Islet precursor cell (in vitro differentiated cells): ENCODE measurements at places on chromosomes 6 and 20.

GRCh38 chr6:150667359-150667758 is 67.7 kb downstream of the PLEKHG1 start:
- no peak for DNase-seq

GRCh38 chr6:68640491-68640835 is 5.4 kb downstream of the ADGRB3 start:
- DNase-seq = no peak

GRCh38 chr6:104596091-104596490 is 263.6 kb downstream of the HACE1 start:
- no peak for DNase-seq

DNA sequence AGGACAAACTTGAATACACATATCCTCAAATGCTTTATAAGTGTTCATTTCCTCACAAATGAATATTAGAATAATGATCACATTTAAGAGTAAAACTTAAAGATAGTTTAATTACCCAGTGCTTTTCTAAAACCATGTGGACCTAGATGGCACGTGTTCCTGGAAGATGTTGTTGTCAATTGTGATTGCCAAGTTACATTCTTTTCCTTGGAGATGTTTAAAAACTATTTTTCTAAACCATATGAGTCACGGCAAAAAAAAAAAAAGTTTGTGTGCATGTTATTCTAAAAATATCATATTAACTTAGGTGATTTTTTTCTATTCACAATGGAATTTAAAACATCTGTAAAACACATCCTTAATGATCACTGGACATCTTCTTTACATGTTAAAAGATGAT is 51.1 kb downstream of the RCAN2 start:
- no peak for DNase-seq

- no peak for DNase-seq
Measured at GRCh38 chr6:139336488-139336887, 38.0 kb downstream of the CITED2 start.

GRCh38 chr20:13677241-13677640 is 38.5 kb upstream of the TASP1 start:
- no peak for DNase-seq

- no peak for DNase-seq
Measured at GRCh38 chr20:35837577-35838195, 65.9 kb downstream of the PHF20 start.

DNA sequence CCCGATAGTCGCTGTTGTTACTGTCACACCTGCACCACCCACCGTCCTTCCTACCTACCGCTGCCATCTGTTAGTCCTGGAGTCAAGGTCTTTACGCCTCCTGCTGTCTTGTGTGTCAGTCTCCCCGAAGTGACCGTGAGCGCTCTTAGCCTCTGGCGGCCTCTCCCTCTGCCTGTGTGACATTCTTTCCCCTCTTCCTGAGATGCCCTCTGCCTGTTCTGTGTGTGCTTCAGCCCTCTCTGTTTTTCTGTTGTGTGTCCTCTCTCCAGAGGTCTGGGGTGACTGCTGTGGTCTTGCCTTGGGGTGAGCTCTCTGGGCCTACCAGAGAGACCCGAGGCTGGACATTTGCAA is 54.9 kb downstream of the TCP11 start:
- DNase-seq = peak; percentile 45

- peak; percentile 52 for DNase-seq
Measured at GRCh38 chr20:33273117-33273851, 9.7 kb upstream of the BPIFB1 start.

- DNase-seq = no peak
Measured at GRCh38 chr6:123592426-123592825, 44.3 kb downstream of the TRDN start.

GRCh38 chr6:30882759-30883684 is 1.3 kb upstream of the DDR1 start:
- DNase-seq = peak; percentile 95

DNA sequence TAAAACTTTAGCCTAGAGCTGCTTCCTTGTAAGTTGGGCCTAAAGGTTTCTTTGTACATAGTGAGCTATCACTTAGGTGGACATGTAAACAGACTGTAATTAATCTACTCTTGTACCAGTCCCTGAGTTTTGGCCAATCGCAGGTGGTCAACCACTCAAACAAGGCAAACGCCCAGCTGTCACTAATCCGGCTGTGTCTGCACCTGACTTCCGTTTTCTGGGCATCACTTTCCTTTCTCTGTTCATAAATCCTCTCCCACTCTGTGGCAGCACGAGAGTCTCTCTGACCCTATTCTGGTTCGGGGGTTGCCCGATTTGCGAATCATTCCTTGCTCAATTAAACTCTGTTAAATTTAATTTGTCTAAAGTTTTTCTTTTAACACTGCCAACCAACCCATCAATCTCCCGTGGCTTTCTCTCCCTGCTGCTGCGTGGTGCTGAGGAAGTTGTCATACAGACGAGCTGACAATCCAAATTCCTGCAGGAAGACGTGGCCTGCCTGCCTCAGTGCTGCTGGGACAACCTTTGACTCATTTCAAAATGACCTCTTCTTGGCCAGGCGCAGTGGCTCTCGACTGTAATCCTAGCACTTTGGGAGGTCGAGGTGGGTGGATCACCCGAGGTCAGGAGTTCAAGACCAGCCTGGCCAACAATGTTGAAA is 206.3 kb downstream of the QKI start:
- peak; percentile 27 for DNase-seq

- DNase-seq = peak; percentile 66
Measured at GRCh38 chr6:293193-294174, 1.2 kb downstream of the DUSP22 start.

GRCh38 chr20:47487175-47487917 is 14.3 kb upstream of the NCOA3 start:
- DNase-seq = no peak

DNA sequence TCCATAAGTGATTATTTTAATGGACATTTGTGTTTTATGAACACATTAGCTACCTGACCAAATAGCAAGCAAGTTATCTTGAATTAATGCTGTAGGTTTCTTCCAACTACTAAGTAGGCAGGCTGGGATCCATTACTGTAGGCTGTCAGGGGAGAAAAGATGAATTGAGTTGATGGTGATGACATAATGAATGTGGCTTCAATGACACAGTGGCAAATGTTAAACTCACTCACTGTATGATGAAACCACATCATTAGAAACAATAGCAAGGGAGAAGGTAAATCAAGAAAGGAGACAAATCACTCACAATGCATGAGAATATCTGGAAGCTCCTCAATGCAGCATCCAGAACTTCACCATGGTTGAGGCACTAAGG is 529.7 kb upstream of the CITED2 start:
- DNase-seq = no peak

DNA sequence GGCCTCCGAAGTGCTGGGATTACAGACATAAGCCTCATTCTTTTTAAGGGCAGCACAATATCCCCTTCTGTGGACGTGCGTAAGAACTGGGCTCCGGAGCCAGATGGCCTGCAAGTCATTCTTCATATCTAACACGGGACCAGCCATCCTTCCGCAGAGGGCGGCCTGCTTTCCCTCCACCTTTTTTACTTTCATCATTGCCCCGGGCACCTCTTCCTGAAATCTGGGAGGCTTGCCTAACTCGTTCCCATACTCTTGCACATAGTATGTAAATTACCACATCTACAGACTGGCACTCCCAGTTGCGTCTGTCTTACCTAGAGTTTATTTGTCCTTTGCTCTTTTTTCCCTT is 29.9 kb upstream of the SLC23A2 start:
- DNase-seq = peak; percentile 86

DNA sequence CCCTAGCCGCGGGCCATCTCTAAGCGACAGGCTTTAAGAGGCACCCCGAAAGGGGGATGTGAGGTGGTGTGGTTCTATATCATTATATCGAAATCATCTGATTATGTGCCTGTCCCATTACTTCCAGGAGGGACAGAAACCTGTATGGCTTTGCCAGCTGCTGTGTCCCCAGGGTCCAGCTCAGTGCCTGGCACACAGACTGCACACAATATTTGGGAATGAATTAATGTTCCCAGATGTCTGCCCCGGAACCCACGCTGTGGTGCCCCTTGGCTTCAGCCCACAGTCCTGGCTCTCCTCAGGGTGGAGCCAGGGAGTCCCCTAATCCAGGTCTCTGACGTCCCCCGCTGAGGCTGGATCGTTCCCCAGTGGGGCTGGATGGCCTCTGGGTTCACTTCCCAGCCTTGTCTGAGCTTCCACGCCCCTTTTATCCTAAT is 8.9 kb upstream of the AHCY start:
- no peak for DNase-seq

DNA sequence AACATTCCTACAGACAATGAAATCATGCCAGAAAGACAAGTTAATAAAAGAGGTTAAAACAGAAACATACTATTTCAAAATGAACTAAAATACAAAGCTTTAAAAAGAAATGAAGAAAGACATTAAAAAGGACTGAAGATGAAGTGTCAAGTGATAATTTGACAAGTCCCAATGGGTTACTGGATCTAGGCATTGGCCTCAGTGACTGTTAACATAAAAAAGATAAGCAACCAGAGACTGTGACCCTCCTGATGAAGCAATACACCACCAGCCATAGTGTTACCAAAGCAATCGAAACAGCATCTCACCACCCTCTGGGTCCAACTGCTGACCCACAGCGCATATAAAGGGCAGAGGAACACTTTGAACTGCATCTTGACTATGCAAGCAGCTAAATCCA is 130.3 kb downstream of the FIG4 start:
- DNase-seq = no peak

- no peak for DNase-seq
Measured at GRCh38 chr6:34445313-34445860, 19.5 kb upstream of the RPS10 start.

- DNase-seq = no peak
Measured at GRCh38 chr6:168433898-168434297, 7.1 kb upstream of the SMOC2 start.

- DNase-seq = no peak
Measured at GRCh38 chr6:46137387-46137786, 7.6 kb downstream of the ENPP4 start.

- no peak for DNase-seq
Measured at GRCh38 chr20:41649489-41649888, 31.3 kb upstream of the CHD6 start.

- no peak for DNase-seq
Measured at GRCh38 chr6:148497717-148498116, 155.1 kb downstream of the SASH1 start.

DNA sequence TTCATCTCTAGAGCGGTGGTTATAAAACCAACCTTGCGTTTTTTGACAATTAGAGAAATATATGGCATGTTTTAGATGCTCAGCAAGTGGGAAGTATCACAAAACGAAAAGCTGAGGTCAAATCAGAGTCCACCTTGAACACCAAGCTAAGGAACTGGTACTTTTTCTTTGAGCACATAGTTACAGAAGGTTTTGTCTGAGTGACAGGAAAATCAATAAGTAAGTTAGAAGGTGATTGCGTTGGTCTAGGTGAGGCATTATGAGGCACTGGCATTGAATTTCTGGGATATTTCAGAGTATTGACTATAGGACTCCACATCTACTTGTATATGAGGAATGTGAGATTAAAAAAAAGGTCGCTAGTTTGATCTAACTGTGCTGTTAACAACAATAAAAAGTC is 597 bp upstream of the HINT3 start:
- DNase-seq = no peak

GRCh38 chr20:51378171-51378928 is 164.2 kb downstream of the NFATC2 start:
- peak; percentile 76 for DNase-seq

GRCh38 chr20:44632103-44632752 is 19.3 kb downstream of the ADA start:
- DNase-seq = no peak
